ENCODE measurements at places on chromosomes 2 and 18.

DNA sequence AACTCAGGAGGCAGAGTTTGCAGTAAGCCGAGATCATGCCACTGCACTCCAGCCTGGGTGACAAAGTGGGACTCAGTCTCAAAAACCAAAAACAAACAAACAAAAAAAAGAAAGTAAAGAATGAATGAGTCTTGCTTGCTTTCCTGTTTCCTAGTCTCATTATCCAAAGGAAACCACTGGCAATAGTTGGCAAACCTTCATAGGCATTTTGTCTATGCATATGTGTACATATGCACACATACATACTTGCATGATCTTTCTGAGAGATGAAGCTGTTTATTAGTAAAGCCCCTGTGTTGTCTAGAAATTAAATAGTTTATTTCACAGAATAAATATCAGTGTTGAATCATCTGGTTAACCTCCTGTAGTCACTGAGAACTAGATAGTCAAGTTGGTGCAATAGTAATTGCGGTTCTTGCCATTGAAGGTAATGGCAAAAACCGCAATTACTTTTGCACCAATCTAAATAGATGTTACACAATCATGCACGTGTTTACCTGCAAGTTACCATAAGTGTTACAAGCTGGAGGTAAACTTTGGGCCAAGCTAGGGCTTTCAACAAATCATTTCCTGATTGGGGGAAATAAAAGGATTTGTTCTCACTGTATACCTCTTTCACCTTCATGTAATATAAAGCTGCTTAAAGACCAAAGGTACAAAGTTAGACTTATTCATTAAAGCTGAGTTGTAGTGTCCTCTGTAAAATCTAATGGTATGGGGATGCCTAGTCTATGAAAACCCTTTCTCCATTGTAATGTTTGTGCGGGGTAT is 24.7 kb downstream of the SLC20A1 start:
- DNase-seq, result no peak

DNA sequence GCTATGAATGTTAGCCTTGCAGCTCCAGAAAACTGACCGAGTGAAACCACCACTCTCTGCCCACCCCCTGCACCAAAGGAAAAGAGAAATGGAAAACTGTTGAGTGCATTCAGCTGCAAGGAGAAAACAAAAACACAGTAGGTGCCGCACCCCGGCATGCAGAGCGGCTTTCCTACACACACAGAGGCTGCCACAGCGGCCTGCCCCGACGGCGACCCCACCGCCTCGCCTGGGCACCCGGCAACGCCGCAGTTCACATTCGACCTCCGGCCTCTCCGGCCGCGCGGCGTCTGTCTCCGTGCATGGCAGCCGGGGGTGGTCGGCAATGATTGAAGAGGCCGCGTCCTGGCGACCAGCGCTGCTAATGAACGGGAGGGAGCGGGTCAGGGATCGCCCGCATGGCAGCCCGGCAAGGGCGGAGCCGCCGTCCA is 417.1 kb upstream of the SALL3 start:
- DNase-seq, result no peak

- DNase-seq, result no peak
Measured at GRCh38 chr2:63680455-63680854, 91.7 kb downstream of the MDH1 start.

GRCh38 chr2:31349160-31349559 is 65.4 kb downstream of the XDH start:
- no peak for DNase-seq

DNA sequence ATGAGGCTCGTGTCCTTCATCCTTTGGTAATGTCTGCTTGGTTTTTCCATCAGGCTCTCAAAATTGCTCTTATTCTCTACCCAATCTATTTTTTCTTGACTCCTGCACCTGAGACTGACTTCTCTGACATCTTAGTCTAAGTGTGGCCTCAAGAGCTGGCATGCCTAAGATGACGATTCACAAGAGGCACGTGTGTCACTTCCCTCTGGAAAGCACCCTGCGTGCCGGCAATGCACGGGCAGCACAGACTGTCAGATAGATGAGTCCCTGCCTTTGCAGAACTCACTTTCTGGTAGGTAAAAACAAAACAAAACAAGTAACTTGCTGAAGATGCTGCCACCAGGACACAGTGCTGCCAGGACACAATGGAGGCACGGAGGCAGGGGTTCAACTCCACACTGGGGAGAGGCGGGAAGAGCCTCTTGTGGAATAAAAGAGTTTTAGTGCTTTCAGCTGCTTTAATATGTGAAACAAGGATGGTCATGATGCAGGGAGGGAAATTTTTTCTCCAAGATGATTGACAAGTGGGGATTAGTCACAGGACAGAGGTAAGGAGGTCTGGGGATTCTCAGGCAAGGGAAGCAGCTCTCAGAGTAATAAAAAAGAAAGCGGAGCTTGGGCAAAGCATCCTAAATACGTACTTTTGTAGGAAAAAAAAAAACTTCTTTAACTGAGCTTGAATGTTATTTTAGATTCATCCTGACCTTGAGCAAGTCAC is 27.3 kb downstream of the CYB5A start:
- DNase-seq, result no peak

GRCh38 chr18:33802955-33803354 is 224.9 kb downstream of the ASXL3 start:
- no peak for DNase-seq

DNA sequence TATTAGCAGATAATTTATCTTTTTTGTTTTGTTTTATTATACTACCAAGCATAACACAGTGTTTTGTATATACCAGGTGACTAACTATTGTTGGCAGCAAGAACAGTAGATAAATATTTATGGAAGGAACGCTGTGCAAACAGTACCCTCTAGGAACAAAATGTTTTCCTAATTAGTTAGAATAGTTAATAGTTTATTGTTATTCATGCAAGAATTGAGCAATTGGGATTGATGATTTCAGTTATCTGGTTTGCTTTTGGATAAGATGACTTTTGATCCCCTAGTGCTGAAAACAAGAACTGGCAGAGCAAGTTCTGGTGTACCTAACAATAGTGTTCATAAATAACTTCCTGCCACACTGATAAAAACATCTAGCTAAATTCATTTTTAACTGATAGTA is 323.3 kb downstream of the TGIF1 start:
- DNase-seq, result no peak

- DNase-seq, result no peak
Measured at GRCh38 chr2:233464531-233465240, 101.9 kb downstream of the USP40 start.

DNA sequence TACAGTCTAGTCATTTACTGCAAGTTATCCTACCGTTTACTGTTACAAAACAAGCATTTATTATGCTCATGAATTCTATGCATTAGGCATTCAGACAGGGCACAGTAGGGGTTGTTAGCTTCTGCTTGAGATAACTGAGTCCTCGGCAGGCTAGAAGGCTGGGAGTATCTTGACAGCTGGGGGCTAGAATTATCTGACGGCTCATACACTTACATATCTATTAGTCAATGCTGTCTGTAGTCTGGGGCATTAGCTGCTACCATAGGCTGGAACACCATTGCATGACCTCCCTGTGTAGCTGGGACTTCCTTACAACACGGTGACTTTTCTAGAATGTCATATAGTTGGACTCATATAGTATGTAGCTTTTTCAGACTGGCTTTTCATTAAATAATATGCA is 61.9 kb upstream of the ALK start:
- DNase-seq, result no peak

DNA sequence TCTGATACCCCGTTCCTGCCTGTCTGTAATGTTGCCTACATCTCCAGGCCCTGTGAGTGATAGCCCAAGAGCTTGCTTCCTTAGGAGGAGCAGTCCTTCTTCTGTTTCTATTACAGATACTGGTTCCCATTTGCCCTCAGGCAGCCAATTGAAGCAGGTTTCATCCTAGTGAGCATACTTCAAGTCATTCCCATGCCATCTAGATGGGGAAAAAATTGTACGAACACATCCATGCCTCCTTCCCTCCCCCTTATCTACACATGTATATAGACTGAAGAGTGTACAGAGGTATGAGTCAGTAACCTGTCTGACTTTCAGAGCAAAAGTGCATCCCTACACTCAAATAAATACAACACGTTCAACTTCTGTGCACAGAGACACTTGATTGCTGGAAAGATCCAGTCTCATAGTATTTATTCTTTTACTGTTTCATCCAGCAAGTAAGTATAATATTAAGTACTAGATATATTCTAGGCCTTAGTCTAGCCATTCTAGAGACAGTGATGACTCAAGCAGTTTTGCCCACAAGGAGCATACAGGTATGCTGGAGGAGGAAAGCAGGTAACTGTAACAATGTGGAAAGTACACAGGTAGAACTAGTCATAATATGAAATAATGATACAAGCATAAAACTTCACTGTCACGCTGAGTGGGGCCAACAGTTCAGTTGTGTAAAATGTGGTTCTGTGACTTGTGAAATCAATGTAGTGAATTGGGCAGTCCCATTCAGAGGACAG is 153.4 kb downstream of the MGAT5 start:
- DNase-seq, result no peak

DNA sequence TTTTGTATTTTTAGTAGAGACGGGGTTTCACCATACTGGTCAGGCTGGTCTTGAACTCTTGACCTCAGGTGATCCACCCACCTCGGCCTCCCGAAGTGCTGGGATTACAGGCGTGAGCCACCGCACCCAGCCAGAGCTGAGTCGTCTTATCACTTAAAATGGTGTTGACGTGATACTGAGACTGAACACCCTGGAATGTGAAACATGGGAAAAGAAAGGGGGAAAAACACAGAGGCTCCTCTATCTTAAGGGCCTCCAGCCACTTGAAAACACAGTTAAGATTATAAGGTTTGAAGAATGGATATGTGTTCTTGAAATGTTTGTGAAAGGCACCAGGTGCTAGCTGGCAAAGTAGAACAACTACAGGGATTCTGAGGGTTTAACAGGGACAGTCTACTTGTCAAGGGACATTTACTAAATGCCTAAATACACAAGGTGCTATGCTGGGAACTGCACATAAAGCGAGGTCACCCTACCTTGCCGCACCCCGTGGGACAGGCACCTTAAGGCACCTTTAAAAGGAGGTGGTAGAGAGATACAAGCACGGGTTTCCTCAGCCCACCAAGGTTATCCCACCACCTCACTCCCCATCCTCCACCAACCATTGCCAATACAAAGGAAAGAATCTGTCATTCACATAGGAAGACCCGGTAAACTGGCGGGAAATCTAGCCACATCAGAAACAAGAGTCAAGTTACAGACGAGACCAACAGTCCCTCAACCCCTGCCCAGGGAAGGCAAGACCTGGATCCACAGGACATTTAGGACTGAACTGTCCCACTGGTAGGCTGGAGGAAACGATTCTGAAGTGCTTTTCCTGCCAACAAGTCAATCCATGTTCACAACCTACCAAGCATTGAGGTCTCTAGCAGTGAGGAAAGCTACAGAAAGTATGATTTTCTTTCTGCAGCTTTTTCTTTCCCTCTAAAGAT is 43.4 kb downstream of the STK39 start:
- no peak for DNase-seq

DNA sequence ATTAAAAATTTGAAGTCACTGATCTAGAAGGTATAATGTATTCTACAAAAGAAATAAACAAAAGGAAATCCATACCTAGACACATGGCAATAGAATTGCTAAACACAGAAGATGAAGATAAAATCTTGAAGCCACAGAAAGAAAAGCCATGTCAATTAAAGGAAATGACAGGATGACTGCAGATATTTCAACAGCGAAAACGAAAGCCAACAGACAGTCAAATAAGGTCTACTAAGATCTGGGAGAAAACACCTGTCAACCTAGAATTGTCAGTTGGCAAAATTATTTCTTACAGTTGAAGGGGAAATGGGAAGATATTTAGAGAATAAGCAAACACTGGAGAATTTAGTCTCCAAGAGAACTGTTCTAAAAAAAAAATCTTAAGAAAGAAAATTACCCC is 39.2 kb downstream of the NETO1 start:
- DNase-seq, result no peak

DNA sequence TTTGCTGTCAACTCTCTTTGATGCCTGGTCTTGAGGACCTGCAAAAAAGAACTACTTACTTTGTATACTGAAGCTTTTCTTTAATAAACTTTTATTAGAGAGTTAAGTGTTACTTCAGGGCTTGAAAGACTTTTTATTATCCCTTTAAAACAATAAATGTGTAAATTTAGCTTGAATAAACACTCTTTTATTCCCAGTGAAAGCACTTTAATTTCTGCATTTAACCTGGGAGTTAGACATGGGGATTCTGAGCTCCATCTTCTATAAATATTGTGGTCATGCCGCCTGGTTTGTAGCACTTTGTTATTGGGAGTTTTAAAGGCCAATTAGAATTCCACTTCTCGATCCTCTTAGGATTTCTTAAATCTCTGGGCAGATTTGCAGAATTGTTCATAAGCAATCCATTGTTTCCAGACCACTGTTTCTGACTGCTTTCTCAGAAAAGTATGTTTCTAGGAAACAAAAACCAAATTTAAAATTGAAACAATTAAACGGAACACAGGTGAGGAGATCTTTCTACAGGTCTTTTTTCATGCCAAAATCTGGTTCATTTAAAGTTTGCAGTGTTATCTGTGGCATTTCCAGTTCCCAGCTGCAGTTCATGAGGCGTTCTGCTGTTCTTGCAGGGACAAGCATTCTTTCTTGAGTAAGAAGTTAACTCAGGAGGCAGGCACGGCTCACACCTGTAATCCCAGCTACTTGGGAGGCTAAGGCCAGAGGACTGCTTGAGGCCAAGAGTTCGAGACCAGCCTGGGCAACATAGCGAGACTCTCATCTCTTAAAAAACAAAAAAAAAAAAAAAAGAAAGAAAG is 18.1 kb upstream of the E2F6 start:
- DNase-seq, result no peak

DNA sequence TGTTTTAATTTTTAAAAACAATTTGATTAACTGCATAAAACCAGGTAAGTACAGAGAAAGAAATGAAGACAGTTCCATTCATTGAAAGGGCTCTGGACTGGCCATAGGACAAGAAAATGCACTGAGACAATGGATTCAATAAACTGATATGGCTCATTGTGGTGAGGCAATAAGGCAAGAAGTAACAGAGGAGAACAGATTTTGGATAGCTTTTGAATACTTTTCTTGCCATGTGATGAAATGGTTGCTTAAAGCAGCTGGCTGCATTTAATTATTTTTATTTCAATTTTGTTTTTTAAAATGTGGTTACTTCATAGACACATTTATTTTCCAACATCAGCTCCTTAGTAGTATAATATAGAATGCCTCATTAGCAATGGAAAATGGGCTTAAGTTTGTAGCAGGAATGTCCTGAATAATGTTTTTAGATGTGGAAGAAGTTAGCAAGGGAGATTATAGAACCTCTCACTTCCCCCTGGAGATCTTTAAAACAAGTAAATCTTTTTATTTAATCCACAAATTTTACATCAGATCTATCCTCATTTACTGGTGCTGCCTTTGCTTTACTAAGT is 646.9 kb upstream of the ZEB2 start:
- no peak for DNase-seq

GRCh38 chr2:14907014-14907612 is 274.6 kb downstream of the LRATD1 start:
- no peak for DNase-seq

GRCh38 chr18:25005541-25006403 is 346.2 kb downstream of the ZNF521 start:
- no peak for DNase-seq

GRCh38 chr18:42425025-42425424 is 470.0 kb downstream of the PIK3C3 start:
- no peak for DNase-seq

Data from CD4-positive, alpha-beta T cell (primary cell).